ENCODE measurements at places on chromosomes 5 and 9.
A peak's percentile ranks its signal among the peaks of the same experiment; 100 is the strongest.

GRCh38 chr5:90747693-90748092 is 189.1 kb downstream of the ADGRV1 start:
- H3K4me1 ChIP-seq: no peaks in the 10 kb centered on the region
- peaks cover 3% of the 10 kb centered on the region for H3K27me3 ChIP-seq
- no peak for DNase-seq

DNA sequence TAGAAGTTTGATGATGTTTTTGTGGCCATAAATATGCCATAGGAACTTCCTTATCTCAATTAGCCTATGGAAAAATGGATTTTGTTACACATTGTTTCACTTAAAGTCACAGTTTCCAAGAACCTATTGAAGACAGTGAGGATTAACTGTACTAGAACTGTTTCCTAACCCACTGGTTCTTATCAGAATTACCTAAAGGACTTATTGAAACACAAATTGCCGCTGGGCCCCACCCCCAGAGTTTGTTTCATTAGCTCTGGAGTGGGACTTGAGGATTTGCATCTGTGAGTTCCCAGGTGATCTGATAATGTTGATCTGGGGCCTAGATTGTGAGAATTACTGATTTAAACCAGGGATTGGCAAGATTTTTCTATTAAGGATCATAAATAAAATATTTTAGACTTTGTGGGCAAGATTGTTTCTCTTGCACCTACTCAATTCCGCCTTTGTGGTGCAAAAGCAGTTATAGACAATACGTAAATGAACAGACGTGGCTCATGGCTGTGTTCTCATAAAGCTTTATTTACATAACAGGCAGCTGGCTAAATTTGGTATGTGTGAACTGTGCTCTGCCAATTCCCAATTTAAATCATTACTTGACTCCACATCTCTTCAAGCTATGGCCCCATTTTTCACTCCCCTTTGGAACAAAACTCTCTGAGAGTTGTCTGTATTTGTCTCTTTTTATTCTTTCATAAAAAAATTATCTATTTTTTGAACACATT is 9.3 kb downstream of the JAK2 start:
- DNase-seq: no peak
- H3K36me3 ChIP-seq: no peaks in the 10 kb centered on the region
- H3K27ac ChIP-seq: no peak overlapping the region

GRCh38 chr5:110846398-110847001 is 107.7 kb downstream of the SLC25A46 start:
- no peak overlapping the region for H3K4me3 ChIP-seq
- no peak overlapping the region for H3K27ac ChIP-seq
- H3K4me1 ChIP-seq: no peaks in the 10 kb centered on the region
- H3K27me3 ChIP-seq: no peaks in the 10 kb centered on the region
- no peak for DNase-seq

- H3K27me3 ChIP-seq: no peaks in the 10 kb centered on the region
- peaks cover 11% of the 10 kb centered on the region for H3K4me1 ChIP-seq
- H3K27ac ChIP-seq: peak overlapping the region; percentile 81
- DNase-seq: peak; percentile 35
- H3K36me3 ChIP-seq: no peaks in the 10 kb centered on the region
Measured at GRCh38 chr9:4740388-4740637, 689 bp downstream of the AK3 start.

DNA sequence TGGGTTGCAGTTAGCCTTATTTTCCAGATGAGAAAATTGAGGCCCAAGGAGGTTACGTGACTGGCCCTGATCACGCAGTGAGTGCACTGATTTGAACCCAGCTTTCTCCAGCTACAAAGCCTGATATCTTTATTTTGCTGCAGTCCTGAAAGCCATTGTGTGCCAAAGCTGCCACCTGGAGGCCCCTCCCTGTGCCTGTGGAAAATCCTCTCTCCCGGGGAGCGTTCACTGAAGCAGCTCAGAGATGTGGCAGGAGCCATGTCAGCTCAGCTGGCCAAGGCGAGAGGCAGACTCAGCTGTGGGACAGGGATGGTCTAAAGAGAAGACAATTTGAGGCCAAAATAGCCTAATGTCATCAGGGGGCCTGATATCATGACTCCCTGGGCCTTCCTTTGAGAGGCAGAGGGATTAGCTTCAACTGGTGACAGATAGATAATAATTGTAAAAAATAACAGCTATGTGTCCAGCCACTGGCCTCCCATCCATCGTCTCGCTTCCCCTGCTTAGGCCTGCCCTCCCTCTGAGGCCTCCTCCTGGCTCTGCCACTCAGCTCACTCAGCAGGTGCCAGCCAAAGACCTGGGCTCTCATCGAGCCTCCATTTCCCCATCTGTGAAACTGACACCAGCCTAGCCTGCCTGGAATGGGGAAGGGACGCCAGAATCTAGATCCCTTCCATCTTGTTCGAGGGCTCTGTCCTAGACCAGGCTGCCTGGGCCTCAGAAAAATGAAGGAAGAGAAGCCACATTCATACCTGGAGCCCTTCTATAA is 74.3 kb upstream of the GGTA1 start:
- H3K36me3 ChIP-seq: no peaks in the 10 kb centered on the region
- peaks cover 18% of the 10 kb centered on the region for H3K4me1 ChIP-seq
- H3K4me3 ChIP-seq: no peak overlapping the region

- H3K27me3 ChIP-seq: no peaks in the 10 kb centered on the region
- peaks cover 5% of the 10 kb centered on the region for H3K4me1 ChIP-seq
- H3K4me3 ChIP-seq: no peak overlapping the region
- H3K36me3 ChIP-seq: no peaks in the 10 kb centered on the region
Measured at GRCh38 chr9:4829969-4830368, 37.2 kb downstream of the RCL1 start.

GRCh38 chr5:33102551-33102950 is 338.2 kb upstream of the TARS1 start:
- no peaks in the 10 kb centered on the region for H3K4me1 ChIP-seq
- no peak overlapping the region for H3K4me3 ChIP-seq
- H3K27me3 ChIP-seq: no peaks in the 10 kb centered on the region
- no peak overlapping the region for H3K27ac ChIP-seq
- no peaks in the 10 kb centered on the region for H3K36me3 ChIP-seq

- no peaks in the 10 kb centered on the region for H3K27me3 ChIP-seq
- no peak overlapping the region for H3K4me3 ChIP-seq
- H3K36me3 ChIP-seq: peaks cover 43% of the 10 kb centered on the region
- peaks cover 21% of the 10 kb centered on the region for H3K4me1 ChIP-seq
- DNase-seq: peak; percentile 85
Measured at GRCh38 chr5:95773335-95774059, 42.4 kb downstream of the RHOBTB3 start.

DNA sequence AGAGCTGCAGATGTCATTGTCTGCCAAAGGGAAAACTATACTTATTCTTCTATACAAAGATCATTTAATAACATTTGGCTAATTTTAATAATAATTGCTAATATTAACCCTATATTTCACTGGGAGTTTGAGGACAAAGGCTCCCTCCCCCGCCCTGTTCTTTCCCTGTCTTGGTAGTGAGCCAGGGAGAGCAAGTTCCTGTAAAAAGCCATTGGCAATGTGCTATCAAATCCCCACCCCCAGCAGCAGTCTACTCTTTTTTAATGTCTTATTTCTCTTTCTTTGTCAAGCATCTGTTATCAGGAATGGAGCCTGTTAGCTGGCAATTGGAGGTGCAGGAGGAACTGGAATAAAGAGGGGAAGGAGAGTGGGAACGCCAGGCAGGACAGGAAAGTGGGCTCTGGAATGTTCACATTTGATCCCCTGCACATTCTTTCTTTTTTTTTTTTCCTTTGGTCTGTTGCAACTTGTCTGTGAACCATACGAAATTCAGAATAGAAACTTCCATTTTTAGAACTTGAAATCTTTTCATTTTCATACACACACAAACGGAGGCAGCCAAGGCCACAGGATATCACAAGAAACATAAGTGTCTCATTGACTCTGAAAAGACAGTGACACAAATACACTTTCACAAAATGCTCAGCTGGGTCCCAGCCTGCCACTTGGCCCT is 664.8 kb upstream of the ZNF608 start:
- peak overlapping the region; percentile 97 for H3K27ac ChIP-seq
- H3K4me1 ChIP-seq: peaks cover 83% of the 10 kb centered on the region
- peak; percentile 75 for DNase-seq
- H3K27me3 ChIP-seq: no peaks in the 10 kb centered on the region
- H3K36me3 ChIP-seq: no peaks in the 10 kb centered on the region
- no peak overlapping the region for H3K4me3 ChIP-seq

- H3K36me3 ChIP-seq: peaks cover 36% of the 10 kb centered on the region
- H3K4me1 ChIP-seq: no peaks in the 10 kb centered on the region
- H3K4me3 ChIP-seq: no peak overlapping the region
- no peaks in the 10 kb centered on the region for H3K27me3 ChIP-seq
Measured at GRCh38 chr9:124881138-124881743, 19.3 kb downstream of the ARPC5L start.

DNA sequence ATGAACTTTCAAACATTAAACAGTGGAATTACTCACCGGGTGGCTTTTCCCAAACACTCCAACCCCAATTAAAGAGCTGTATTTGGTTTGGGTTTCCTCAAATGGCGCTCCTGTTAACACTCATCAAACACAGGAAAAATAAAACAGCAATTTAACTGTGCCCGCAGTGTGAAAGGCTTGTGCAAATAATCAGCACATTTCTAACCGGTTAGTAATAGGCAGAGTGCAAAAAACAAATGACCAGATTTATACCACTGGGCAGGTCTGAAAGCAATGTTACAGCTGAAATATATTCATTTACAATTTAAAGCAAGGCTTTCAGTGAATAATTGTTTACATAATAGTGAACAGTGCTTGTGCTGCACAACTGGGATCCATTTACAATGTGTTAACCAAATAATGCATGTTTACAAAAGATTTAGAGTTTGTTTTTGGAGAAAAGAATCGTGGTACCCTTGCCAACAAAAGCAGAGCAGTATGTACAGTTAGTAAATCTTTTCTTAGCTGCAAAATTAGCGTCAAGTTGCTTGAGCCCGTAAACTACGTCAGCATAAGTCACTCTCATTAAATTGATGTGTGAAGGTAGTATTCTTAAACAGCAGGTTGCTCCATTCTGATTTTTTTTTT is 662.9 kb upstream of the ZNF608 start:
- peak overlapping the region; percentile 97 for H3K27ac ChIP-seq
- H3K4me1 ChIP-seq: peaks cover 75% of the 10 kb centered on the region
- no peak overlapping the region for H3K4me3 ChIP-seq
- H3K36me3 ChIP-seq: no peaks in the 10 kb centered on the region

GRCh38 chr5:174590820-174591219 is 133.6 kb upstream of the MSX2 start:
- no peaks in the 10 kb centered on the region for H3K4me1 ChIP-seq
- no peak overlapping the region for H3K27ac ChIP-seq

DNA sequence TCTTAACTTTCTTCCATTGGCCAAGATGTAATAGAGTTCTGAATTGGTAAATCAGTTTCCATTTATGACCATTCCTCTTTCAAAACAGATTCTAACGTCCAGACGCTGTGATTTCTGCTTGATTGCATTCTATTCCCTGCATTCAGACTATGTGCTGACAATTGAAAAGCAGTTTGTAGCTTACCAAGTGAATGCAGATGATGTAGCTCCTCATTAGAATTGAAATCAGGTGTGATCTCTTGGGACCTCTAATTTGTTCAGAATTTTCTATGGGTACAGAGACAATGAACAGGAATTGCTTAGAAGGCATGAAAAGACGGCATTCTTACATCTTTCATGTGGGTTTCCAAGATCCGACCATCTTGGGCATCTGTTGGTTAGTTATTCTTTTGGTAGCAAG is 191.9 kb downstream of the NTRK2 start:
- H3K4me1 ChIP-seq: peaks cover 19% of the 10 kb centered on the region
- DNase-seq: no peak
- no peaks in the 10 kb centered on the region for H3K36me3 ChIP-seq
- no peak overlapping the region for H3K27ac ChIP-seq
- no peaks in the 10 kb centered on the region for H3K27me3 ChIP-seq

- H3K27me3 ChIP-seq: no peaks in the 10 kb centered on the region
- H3K4me1 ChIP-seq: no peaks in the 10 kb centered on the region
- no peaks in the 10 kb centered on the region for H3K36me3 ChIP-seq
Measured at GRCh38 chr5:156314416-156314815, 12.5 kb upstream of the SGCD start.

- H3K4me1 ChIP-seq: peaks cover 18% of the 10 kb centered on the region
- H3K27ac ChIP-seq: no peak overlapping the region
- H3K4me3 ChIP-seq: no peak overlapping the region
- no peak for DNase-seq
Measured at GRCh38 chr9:86792136-86792535, 155.2 kb downstream of the GAS1 start.

- H3K27ac ChIP-seq: peak overlapping the region; percentile 96
- peaks cover 18% of the 10 kb centered on the region for H3K4me1 ChIP-seq
- H3K27me3 ChIP-seq: no peaks in the 10 kb centered on the region
- H3K4me3 ChIP-seq: peak overlapping the region; percentile 95
Measured at GRCh38 chr9:122930541-122931225, 629 bp downstream of the ZBTB26 start.

DNA sequence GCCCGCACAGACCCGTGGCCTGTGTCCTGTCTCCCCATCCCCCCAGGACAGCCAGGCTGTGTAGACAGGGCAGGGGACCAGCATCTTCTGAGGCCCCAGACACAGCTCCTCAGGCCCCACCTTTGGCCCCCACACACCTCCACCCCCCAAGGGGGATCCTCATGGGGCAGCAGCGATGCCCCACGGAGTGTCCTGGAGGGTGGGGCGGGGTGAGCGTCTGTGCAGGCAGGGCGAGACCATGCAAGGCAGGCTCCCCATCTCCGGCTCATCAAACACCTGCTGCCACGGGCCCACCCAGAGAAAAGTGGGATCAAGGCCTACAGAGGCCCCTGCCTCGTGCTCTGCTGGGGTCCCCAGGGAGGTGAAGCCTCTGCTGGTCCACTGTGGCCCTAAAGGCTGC is 118.7 kb upstream of the FOXD4L5 start:
- H3K4me3 ChIP-seq: no peak overlapping the region
- no peak for DNase-seq
- no peak overlapping the region for H3K27ac ChIP-seq
- no peaks in the 10 kb centered on the region for H3K27me3 ChIP-seq
- no peaks in the 10 kb centered on the region for H3K4me1 ChIP-seq

DNA sequence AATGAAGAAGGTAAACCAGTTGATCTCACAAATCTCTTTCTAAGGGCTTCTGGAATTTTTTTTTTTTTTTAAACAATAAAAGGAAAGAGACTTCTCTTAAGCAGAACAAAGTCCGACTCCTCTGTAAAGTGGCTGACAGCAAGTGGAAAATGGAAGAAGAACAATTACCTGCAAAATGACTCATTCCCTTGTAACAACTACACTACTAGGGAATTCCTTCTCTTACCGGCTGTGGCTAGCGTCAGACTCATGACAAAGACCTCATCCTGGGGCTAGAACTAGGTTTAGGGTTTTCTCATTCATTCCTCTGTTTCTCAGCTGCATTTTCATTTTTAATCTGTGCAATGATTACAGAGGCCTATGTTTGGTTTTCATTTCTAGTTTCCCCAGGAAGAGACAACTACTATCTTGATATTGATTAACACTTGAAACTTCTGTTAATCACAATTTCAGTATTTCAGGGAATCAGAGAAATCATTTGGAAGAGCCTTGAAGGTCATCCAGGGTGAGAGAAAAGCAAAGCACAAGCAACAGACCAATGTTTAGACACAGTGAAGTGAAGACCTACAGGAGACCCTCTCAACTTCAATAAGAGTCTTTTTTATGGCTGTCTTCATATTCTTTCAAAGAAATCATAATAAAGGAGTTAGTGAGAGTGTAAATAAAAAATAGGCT is 437.9 kb downstream of the RAB3C start:
- H3K4me3 ChIP-seq: no peak overlapping the region
- H3K27me3 ChIP-seq: no peaks in the 10 kb centered on the region
- no peaks in the 10 kb centered on the region for H3K36me3 ChIP-seq
- peaks cover 10% of the 10 kb centered on the region for H3K4me1 ChIP-seq
- no peak overlapping the region for H3K27ac ChIP-seq

GRCh38 chr9:126947529-126947928 is 32.9 kb downstream of the RALGPS1 start:
- H3K4me1 ChIP-seq: peaks cover 12% of the 10 kb centered on the region
- DNase-seq: peak; percentile 51
- no peaks in the 10 kb centered on the region for H3K36me3 ChIP-seq
- H3K27ac ChIP-seq: no peak overlapping the region
